NCI-H2171 treated with DMSO at 0.1 percent for 48 hours (cell line): ENCODE measurements at places on chromosomes 1 and 21.

- no peak for DNase-seq
Observed at GRCh38 chr1:51170342-51170741, 65.7 kb upstream of the RNF11 start.

- no peak for DNase-seq
Observed at GRCh38 chr1:91948501-91949355, 473 bp upstream of the BRDT start.

DNA sequence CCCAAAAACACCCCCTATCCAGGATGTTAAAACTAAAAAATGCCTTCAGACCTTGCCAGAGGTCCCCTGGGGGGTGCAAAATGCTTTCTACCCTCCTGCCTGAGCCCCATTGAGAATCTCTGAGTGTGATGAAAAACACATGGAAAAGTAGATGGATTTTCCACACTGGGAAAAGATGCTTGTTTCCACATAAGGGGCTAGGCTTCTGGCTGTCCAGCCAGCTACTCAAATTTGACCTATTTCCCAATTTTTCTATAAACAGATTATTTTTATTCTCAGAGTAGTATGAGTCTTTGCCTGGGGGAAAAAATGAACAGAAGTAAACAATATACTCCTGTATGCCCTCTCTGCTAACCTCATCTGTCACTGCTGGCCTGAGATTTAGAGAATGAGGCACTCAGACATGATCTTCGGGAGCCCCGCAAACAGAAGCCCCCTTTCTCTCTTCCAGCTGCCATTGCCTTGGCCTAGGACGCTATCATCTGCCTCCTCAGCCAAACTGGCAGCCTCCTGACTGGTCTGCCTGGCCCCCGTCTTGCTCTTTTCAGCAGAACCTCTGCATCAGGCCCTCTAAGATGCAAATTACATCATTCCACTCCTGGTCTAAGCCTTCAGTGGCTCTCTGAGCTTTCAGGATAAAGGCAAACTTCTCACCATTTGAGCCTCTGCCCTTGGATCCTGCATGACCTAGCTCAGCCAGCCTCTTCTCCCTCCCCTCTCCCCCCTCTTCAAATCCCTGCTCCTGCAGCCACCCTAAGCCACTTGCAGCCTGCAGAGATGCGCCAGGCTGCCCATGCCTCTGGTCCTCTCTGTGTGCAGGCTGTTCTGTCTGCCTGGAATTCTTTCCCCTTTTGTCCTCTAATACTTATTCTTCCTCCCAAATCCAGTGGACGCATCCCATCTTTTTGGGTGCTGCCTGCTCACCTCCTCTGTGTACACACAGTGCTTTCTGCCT is 39.7 kb upstream of the TMEM125 start:
- DNase-seq = no peak

- DNase-seq = no peak
Observed at GRCh38 chr1:78641558-78641957, 8.1 kb upstream of the IFI44 start.

GRCh38 chr21:33397717-33398116 is 5.5 kb upstream of the IFNGR2 start:
- DNase-seq = no peak

GRCh38 chr1:230317823-230318819 is 108.0 kb downstream of the PGBD5 start:
- peak; percentile 37 for DNase-seq

DNA sequence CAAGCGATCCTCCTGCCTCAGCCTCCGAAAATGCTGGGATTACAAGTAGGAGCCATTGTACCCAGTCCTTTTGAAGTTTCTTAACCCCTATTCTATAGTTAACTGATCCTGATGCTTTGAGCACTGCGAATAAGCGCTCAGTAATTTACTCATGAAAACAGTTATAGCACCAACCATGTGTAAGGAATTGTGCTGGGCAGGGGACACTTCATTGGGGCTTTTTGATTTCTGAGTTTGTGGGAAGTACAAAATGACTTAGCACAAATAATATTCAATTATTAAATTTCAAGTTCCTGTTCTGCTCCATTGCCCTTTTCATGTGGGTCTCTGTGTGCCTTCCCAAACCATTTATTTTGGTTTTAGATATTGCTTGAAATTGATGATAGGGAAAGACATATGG is 6.2 kb upstream of the HIPK1 start:
- no peak for DNase-seq

GRCh38 chr1:61158591-61158990 is 76.2 kb downstream of the NFIA start:
- DNase-seq = no peak

GRCh38 chr1:159587461-159587951 is at the start of gene APCS:
TSS of gene APCS (plus strand) at chr1:159587826. CDS start at chr1:159587922, 96 bp downstream.
- no peak for DNase-seq

DNA sequence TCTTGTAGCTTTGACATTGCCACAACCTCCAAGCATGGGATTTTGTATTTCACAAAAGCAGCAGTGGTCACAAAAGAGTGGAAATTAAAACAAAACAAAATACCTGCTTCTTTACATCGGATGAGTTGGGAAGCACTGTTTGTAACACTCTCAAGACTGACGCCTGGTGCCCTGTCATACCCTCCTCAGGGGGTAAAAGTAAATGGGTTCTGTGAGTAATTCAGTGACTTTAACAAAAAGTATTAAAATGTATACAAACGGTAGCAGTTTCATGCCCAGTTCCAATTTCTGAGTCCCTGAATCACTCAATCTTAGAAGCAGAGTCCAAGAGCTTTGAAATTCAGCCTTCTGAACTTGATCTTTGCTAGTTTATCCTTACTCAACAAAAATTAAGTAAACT is 152.5 kb downstream of the TIAM1 start:
- DNase-seq = no peak
